ENCODE measurements at places on chromosomes 7 and 10. TPM values are rescaled to one million over a fixed set of nuclear protein-coding genes. Genes with fewer than 3 reads are reported as not detected.

The BHLHA15 gene
- 2.8 TPM for total RNA-seq

The TMEM229A gene
- total RNA-seq = 0.14 TPM

The STEAP1B gene
- not detected for total RNA-seq

DNA sequence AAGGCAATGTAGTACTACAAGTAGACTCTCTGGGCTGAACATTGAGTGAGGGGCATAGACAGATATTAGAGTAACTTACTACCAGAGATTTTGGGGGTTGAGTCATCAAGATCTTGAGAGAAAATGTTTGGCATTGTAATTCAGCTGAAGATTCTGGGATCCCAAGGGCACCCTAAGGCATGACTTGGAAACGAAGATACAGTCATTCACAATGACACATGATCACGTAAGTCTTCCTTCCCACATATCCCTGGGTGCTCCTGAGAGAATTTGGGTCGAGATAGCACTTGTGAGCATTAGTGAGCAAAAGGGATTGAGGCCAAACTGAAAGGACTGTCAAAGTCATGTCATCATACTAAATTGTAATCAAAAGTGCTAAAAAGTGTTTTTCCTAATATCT lies 192.5 kb upstream of the PCLO start:
- DNase-seq = no peak

- DNase-seq = no peak
Observed at GRCh38 chr10:44971935-44972757, 6.5 kb downstream of the DEPP1 start.

GRCh38 chr10:122062831-122063674 lies 74.1 kb downstream of the TACC2 start:
- peak; percentile 89 for DNase-seq

- no peak for DNase-seq
Observed at GRCh38 chr10:132335189-132336063, 3.4 kb downstream of the LRRC27 start.

GRCh38 chr10:118392761-118393160 lies 50.6 kb upstream of the FAM204A start:
- DNase-seq = no peak

GRCh38 chr7:141558544-141559183 lies 7.5 kb downstream of the AGK start:
- DNase-seq = no peak

DNA sequence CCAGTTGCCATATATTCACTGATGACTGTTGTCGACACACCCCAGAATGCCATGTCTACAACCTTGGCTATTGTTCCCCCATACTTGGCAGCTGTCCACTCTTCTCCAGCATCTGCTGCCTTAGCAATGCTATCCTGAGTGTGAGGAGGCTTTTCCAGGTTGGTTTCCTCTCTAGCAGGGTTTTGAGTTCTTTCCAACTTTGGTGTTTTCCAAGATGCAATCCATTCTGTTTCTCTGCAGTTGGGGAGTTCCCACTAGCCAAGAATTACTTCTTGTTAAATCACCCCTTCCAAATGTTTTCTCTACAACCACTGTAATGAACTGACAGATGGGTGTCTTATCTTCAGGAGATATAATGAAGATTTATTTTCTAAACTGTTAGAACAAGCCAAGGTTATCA lies 617.4 kb downstream of the CCSER2 start:
- no peak for DNase-seq

GRCh38 chr10:107152087-107152486 lies 12.4 kb downstream of the SORCS1 start:
- no peak for DNase-seq
